Epithelial cell of prostate (primary cell): ENCODE measurements at places on chromosomes 5 and 9.

- no peak for DNase-seq
Observed at GRCh38 chr5:69261034-69261433, 26.3 kb downstream of the CDK7 start.

- DNase-seq = no peak
Observed at GRCh38 chr9:85045271-85045670, 375.7 kb downstream of the NTRK2 start.

GRCh38 chr9:114372921-114373448 is 14.8 kb downstream of the AKNA start:
- no peak for DNase-seq

DNA sequence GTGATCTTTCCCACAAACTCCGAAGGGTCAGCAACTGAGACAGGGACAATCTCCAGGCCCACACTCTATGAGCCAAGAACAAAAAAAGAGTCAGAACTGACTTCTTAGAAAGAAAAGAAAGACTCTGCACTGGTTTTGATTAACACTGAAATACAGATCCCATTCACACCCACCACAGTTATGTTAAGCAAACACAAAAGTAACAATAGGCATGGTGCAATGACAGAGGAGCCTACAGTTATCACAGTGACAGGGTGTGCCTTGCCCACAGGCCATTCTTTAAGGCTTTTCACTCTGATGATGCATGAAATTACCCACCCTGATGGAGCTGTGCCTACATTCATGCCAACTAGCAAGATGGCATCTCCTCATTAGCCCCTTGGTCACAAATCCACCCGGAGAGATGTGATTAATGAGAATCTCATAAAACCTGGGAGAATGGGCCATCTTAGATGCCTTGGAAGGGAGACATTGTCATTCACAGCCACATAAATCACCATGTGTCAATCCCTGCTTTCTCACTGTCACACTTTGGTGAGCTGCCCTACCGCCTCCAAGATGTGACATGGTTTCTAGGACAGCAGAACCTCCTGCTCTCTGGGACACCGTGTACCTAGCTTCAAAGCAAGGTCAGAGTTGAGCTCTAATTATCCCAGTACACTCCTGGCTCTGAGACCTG is 27.6 kb upstream of the FSTL4 start:
- DNase-seq = no peak

- no peak for DNase-seq
Observed at GRCh38 chr5:59140133-59140532, 557.3 kb downstream of the RAB3C start.

DNA sequence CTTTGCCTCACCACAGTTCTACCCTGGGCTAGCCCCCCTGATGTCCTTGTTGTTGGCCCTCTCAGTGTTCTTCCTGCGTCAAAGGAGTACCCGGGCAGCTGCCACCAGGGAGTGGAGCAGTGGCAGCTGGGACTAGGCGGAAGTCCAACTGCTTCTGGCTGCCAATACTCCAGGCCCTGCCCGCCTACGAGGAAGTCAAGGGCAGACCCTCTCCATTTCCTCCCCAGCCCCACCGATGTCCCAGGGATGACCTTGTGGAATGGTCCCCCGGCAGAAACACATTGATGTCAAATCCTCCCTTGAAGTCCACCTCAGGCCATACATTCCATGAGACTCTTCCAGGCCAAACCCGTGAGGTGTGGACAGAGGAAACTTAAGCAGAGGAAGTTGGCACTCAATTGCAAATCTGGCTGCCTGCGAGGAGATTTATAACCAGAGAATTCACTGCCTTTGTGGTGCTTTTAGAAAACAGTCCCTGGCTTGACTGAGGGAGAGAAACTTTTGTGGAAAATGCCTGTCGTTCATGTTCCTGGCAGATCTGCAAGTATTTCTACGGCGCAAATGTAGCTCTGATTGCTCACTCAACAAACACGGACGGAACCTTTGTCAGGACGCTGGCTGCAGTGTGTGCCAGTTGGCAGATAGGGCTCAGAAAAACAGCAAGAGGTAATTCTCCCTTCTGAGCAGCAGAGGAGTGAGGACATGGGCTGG is 339.7 kb downstream of the RAB3C start:
- no peak for DNase-seq

- DNase-seq = no peak
Observed at GRCh38 chr5:170546282-170546681, 42.5 kb downstream of the KCNIP1 start.

DNA sequence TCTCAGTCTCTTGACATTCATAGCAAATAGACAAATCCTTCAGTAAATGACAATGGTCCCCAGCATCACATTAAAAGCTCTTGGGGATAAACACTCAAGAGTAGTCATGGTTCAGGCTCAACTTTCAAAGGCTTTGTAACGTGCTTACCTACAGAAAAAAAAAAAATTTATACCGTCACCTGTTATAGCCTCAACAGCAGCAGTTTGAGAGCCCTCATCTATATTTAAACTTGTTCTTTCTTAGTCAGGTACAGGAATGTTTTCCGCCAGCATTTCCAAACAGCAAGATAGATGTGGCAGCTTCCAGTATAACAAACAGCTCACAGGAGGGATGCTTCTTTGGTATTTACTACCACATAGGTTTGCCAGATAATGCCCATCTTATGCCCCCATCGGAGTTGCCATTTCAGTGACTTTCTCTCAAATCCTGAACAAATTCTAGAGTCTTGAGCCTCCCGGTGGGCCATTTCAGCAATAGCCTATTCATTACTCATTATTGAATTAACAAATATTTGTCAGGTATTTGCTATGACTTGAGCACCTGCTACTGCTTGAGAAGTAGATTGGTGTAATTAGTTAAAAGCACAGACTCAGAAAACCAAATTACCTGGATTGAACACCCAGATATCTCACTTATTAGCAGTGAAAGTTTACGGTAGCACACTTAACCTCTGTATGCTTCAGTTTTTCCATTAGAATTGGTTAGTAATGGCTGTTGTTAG is 470.0 kb downstream of the EBF1 start:
- no peak for DNase-seq

- no peak for DNase-seq
Observed at GRCh38 chr5:34660444-34660843, 4.3 kb downstream of the RAI14 start.

DNA sequence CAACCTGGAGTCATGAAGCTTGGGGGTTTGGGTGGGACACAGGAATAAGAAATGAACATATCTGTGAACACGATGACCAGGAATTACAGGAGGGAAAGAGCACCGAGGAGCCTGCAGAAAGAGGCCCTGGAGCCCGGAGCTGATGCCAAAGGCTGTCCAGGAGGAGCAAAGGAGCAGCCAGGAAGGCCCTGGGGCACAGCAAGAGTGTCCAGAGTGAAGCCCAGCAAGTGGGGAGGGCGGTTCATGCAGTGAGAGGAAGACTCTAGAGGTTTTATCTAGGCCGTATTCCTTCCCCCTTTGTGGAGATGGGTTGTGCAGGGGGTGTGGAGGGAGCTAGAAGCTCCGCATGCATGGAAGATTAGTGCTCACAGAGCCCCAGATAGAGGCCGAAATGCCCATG is 318.4 kb downstream of the GADD45G start:
- DNase-seq = no peak

- DNase-seq = peak; percentile 46
Observed at GRCh38 chr5:39187831-39188731, 31.3 kb downstream of the FYB1 start.

DNA sequence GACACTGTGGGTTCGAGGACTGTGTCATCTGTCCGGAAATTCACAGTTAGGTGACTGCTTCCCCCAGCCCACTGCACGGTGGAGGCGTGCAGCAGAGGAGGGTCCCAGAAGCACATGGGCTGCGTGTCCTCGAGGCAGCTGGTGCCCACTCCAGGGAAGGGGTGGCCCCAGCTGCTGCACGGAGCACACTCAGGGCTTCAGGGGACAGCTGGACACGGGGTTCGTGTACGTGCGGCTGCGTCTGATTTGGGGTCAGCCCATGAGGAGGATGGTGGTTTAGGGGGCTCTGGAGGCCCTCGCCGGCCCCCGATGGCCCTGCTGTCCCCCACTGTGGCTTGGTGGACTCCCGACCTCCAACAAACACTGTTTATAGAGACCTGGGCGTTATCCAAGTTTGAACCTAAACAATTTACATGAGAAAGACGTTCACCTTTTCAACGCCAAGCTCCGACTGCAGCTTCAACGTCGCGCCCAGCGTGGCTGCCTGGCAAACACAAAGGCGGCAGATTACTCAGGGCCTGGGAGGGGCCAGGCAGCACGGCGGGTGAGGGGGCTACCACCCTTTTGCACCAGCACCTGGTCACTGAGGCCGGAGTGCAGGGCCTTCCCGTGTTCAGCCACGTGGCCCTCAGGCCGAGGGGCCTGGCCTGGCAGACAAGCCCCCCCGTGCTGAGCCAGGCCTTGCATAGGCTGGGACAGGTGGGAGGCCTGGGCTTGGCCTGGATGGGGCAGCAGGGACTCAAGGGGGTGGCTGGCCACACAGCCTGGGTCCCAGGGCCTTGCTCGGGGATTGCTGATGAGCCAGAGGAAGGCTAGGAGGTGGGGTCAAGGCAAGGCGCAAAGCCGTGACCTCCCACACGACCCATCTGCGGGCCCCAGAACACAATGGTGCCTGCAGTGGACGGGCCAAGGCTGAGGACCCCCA is 55.2 kb downstream of the EXD3 start:
- DNase-seq = no peak

DNA sequence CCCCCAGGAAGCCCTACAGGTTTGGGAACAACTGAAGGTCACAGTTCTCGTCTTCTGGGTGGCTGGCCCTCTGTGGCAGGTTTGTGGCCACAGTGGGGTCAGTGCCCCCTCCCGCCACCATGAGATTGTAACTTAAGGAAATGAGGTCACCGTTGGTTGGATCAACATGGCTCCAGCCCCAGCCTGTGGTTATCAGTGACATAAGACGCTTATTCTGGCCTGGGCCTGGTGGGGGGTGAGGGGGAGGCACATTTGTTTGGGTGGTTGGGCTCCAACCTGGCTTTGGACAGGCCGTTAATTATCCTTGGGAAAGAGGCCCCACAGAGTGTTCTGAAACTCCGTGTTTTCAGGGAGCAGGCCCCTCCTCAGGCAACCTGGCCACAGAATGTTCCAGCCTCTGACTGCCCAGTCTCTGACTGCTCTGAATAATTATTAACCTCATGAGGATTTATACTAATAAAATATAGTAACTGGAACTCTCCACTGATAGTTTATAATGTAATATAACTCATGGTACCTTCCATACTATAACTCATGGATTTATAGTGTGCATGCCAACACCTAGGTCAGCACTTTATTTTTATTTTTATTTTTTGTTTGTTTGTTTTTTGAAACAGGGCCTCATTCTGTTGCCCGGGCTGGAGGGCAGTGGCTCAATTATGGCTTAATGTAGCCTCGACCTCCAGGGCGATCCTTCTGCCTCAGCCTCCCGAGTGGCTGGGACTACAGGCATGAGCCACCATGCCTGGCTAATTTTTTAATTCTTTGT is 58.0 kb upstream of the RPL26L1 start:
- no peak for DNase-seq

DNA sequence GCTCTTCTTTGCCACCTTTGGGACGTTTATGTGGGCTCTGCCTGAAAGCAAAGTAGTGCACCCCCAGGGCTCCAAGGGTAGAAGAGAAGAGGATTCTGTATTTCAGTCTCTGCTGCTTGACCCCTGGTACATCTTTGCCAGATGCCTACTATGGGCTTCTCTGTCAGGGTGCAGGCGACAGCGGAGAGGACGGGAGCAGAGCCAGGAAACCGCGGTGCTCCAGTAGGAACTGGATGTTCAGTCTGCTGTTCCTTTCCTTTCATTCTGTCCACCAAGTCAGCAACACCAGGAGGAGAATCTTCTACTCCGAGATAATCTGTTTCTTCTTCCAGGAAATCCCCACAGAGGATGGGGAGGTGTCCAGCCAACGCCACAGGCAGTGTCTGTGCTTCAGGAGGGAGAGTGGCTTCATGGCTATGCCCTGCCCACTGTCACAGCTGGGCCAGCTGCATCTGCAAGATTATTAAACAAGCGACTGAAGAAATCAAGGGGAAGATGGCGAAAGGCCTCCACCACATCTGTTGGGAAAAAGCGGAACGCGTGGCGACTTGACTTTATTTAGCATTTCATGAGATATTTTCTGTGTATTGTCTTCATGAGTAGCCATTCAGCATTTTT is 398.3 kb downstream of the IRX1 start:
- DNase-seq = no peak

- no peak for DNase-seq
Observed at GRCh38 chr9:112487008-112487798, 576 bp downstream of the KIAA1958 start.

DNA sequence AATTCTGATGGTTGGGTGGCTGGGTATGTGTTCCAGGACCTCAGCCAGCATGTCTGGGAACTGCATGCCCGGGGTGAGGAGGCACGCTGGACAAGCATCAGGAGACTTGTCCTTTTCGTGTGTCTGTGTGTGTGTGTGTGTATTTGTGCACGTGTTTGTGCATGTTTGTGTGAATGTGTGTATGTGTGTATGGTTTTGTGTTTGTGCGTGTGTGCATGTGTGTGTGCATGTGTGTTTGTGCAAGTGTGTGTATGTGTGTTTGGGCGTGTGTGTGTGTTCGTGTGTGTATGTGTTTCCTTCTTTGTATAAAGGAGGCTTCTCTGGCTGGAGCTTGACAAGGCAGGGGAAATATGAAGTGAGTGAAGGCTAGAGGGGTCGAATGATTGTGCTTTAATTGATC is 491.5 kb downstream of the IRX1 start:
- no peak for DNase-seq

GRCh38 chr5:352639-353611 is 31.4 kb downstream of the AHRR start:
- DNase-seq = no peak

- DNase-seq = peak; percentile 18
Observed at GRCh38 chr5:54115735-54116403, 194.5 kb downstream of the ARL15 start.

- DNase-seq = no peak
Observed at GRCh38 chr5:36240779-36241630, 720 bp downstream of the NADK2 start.

DNA sequence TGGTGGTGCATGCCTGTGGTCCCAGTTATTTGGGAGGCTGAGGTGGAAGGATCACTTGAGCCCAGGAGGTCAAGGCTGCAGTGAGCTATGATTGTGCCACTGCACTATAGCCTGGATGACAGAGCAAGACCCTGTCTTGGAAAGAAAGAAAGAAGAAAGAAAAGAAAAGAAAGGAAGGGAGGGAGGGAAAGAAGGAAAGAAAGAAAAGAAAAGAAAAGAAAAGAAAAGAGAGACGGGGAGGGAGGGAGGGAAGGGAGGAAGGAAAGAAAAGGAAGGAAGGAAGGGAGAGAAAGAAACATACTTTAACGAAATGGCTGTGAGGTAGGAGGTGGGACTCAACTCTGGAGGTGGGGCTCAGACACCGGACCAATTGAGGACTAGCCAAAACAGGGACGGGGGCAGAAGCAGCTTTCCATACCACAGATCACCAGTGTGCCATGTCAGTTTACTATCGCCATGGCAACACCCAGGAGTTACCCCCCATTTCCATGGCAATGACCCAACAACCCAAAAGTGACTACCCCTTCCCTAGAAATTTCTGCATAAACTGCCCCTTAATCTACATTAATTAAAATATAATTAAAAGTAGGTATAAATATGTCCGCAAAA is 21.3 kb downstream of the PTGES start:
- no peak for DNase-seq

DNA sequence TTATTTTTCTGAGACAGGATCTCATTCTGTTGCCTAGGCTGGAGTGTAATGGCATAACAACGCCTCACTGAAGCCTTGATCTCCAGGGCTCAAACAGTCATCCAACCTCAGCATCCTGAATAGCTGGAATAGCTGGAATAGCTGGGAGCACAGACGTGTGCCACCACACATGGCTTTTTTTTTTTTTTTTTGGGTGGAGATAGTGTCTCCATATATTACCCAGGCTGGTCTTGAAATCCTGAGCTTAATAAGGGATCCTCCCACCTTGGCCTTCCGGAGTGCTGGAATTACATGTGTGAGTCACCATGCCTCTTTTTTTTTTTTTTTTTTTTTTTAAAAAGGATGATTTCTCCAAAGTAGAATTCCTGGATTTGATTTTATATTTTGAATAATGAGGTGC is 60.7 kb downstream of the NSD1 start:
- no peak for DNase-seq
